ENCODE measurements at places on chromosomes 7 and 10.

DNA sequence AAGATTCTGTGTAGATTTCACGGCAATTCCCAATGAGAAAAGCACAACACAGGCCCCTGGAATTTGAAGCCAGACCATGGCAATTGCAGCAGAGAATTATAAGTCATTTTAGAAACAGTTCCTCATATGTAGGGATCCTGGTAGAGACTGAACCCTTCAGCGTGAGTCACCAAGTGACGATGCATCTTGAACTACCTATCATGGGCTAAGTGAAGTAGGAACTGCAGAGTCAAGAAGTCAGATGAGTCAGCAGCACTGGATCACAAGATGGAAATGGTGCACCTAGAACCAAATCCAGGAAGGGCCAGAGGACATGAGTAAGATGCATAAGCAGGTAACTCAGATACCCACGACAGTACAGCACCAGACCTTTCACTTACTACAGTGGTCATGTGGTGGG is 140.0 kb upstream of the TPK1 start:
- DNase-seq: no peak

GRCh38 chr10:130338636-130339024 is 202.4 kb downstream of the GLRX3 start:
- DNase-seq: no peak

DNA sequence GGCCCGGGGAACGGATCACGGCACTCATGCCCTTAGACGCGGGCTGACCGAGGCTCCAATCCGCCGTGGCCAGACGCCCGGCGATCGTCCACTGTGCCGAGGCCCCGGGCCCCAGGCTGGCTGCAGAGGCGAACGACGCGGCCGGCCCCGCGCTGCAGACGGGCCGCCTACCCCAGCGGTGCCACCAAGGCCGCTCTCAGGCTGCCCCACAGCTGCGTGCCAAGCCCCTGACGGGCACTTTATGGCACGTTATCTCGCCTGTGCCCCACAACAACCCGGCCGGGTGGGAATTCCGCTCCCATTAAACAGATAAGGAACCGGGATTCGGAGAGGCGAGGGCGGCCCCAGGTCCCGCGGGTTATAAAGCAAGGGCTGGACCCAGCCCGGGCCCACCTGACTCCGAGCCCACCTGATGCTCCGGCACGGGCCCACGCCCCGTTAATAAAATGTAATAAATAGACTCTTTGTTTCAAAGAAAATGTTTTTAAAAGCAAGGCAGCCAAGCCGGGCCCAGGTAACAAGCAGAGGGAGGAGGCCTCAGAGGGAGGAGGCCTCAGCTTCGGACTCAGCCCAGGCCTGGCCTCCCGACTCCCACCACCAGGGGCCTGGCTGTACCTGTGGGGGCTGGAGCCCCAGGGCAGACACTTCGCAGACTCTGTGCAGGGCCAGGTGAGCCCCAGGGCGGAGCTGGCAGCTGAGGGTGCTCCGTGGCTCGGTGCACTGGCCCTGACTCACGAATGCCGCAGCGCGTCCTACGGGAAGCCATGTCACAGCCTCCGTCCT is 79.7 kb downstream of the FOXL3 start:
- DNase-seq: no peak

DNA sequence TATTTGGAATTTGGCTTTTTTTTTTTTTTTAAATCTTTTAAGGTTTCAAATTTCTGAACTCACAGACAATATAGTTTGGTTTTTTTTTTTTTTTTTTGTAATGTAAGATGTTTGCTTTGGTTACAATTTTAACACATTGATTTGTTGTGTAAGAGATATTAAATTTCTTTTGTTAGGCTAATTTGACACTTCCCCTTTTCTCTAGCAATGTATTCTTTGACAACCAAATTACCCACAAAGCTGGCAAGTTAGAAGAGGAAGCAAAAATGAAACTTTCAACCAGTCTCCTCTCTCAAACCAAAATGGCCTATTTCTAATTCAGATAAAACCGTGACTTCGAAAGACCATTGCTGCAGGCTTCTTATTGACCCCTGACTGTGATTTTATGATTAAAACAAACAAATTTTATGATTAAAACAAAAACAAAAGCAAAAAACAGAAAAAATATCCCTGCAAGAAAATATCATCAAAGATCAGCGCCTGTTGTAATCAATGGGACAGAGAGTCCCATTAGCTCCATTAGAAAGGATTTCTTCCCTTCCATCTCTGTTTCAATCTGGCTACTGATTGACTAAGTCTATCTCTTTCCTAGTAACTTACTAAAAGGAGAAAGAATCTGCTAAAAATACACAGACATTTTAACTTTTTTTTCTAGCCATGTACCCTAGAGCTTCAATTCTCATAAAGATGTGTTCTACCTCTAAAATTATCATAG is 489.2 kb downstream of the MDFIC start:
- DNase-seq: no peak

GRCh38 chr10:118694848-118695247 is 59.9 kb downstream of the CACUL1 start:
- no peak for DNase-seq

GRCh38 chr7:30633223-30633622 is 38.5 kb downstream of the GARS1 start:
- DNase-seq: no peak

DNA sequence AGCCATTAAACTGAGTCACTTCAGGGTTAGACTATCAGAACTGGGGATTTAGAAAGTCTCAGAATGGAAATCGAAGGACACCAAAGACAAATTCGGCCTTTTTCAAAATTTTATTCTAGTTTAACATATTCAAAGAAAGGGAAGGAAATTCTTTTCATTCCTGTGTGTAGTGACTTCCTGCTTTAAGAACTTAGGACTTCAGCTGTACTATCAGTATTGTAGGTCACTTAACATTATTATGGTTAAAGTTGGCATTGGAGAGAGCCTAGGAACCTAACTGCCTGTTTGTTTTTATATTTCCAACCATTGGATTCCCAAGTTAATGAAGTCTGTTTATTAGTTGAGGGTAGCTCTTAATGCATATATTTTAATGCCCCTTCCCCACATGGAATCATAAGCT is 63.7 kb downstream of the PTEN start:
- DNase-seq: no peak
